ENCODE measurements at places on chromosomes 3 and 15.

DNA sequence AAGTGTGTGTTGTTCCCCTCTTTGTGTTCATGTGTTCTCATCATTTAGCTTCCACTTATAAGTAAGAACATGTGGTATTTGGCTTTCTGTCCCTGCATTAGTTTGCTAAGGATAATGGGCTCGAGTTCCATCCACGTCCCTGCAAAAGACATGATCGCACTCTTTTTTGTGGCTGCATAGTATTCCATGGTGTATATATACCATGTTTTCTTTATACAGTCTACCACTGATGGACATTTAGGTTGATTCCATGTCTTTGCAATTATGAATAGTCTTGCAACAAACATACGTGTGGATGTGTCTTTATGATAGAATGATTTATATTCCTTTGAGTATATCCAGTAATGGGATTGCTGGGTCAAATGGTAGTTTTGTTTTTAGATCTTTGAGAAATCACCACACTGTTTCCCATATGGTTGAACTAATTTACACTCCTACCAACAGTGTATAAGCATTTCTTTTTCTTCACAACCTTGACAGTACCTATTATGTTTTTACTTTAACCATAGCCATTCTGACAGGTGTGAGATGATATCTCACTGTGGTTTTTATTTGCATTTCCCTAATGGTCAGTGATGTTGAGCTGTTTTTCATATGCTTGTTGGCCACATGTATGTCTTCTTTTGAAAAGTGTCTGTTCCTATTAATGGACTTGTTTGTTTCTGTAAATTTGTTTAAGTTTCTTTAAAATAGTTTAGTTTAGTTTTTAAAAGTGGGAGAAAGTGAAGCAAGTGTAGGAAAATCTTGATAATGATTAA lies 21.9 kb upstream of the SLC30A4 start:
- no peak for DNase-seq

DNA sequence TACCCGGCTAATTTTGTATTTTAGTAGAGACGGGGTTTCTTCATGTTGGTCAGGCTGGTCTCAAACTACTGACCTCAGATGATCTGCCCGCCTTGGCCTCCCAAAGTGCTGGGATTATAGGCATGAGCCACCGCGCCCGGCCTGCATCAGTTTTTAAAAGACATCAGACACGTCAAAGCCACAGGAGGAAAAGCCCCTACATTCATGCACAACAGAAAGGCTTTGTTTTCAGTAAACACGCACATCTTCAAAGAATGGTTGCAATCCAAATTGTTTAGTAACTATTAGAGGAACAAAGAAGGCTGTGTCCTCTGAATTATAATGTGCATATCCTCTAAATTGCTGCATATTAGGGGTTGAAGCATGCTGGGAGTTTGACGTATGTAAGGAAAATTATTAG lies 53.3 kb downstream of the BTD start:
- DNase-seq = no peak

DNA sequence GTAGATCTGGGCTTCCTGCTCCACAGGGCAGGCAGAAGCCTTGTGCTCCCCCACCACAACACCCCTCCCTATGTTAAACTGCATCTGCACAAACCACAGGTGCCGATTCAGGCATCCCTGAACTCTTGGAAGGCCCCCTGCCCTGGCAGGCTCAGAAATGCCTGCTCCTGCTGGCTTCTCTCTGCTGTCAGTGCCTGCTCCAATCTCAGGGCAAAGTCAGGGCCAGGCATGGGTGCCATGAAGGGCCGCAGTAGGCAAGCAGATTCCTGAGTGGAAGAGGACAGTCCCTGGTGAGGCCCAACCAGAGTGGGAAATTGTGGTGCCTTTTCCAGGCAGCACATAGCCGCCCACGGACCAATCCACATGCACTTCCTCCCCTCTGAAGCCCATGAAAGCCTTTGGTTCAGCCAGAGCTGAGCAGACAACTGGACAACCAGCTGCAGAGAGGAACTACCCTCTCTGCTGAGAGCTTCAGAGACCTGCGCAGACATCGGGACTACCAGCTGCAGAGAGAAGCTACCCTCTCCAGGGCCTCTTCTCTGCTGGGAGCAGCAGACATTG lies 13.6 kb downstream of the PRR20G start:
- DNase-seq = no peak

GRCh38 chr15:47135267-47135666 lies 582.0 kb upstream of the SEMA6D start:
- DNase-seq = no peak

GRCh38 chr3:13553686-13554085 lies 4.8 kb downstream of the FBLN2 start:
- DNase-seq = no peak

DNA sequence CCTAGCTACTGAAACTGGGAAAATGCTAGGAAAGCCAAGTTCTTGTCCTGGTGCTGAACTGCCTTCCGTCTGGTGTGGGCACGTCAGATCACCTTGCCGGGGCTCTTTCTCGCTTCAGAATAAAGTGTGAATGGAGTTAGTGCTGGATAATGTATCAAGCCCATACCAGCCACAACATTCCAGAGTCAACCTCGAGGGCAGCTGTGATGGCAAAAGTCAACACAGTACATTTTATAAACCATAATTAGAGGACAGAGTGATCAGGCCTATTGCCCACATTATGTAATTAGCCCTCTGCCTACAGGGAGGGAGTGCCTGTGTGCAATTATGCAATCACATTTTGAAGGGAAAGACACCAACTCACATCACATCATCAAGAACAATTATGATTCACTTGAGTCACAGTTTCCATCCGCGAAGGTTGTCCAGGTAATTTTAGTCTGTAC lies 165.2 kb downstream of the RORA start:
- no peak for DNase-seq

DNA sequence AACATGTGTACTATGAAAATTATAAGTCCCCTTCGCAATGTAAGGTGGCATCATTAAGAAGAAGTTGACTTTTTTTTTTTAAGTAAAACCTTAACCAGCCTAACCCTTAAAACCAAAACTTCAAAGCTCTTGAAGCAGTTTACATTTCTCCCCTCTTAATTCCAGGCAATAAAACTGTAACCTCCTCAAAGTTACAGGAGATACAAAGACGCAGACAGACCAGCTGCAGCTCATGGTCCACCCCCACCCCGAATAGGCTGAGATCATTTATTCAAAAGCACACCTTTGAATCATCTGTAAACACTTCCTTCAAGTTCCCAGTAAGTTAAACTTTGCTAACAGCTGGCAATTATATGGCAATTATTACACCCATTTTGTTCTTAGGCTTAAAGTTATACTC lies 414.5 kb downstream of the ERC2 start:
- DNase-seq = no peak

- DNase-seq = no peak
These were observed 159.0 kb upstream of the NUDT16 start for GRCh38 chr3:131222599-131222998.

- no peak for DNase-seq
These were observed 31.3 kb downstream of the MUC20 start for GRCh38 chr3:195752066-195752465.

GRCh38 chr15:23503576-23503975 lies 56.5 kb upstream of the GOLGA6L2 start:
- no peak for DNase-seq

DNA sequence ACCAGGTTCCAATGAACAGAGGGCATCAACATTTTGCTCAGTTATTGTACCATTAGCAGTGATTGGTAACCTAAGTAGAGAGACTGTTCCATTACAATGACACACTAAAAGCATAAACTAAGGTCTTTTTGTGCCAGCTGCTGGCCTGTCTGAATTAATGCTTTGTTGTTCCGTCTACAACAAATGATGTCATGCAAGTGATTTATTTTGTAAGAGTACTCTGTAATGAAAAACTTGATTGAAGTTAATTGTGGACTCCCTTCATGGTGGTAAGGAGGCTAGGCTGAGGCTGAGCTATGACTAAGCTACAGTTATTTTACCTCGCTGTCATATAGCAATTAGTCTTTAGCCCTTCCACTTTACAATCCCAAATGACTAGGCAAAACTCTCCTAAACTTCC lies 23.2 kb downstream of the RCN2 start:
- peak; percentile 56 for DNase-seq

GRCh38 chr3:49471856-49472495 lies 1.9 kb downstream of the DAG1 start:
- DNase-seq = no peak

- DNase-seq = no peak
These were observed 5.5 kb downstream of the SMAD6 start for GRCh38 chr15:66707310-66708082.

DNA sequence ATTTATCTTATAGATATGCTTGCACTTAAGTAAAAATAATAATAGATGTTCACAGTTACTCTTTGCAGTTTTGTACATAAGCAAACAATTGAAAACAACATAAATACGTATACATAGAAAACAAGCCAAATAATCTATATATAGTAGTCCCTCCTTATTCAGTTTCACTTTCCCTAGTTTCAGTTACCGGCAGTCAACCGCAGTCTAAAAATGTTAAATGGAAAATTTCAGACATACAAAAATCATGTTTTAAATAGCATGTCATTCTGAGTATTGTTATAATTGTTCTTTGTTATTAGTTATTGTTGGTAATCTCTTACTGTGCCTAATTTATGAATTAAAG lies 262.0 kb downstream of the CGGBP1 start:
- DNase-seq = no peak
